RPMI8226 (cell line): ENCODE measurements at places on chromosomes 7 and 10.

GRCh38 chr10:76202777-76203176, 771.4 kb downstream of the LRMDA start:
- no peak for DNase-seq

- DNase-seq, result no peak
Measured at GRCh38 chr10:104630731-104631130, 10.4 kb upstream of the SORCS3 start.

DNA sequence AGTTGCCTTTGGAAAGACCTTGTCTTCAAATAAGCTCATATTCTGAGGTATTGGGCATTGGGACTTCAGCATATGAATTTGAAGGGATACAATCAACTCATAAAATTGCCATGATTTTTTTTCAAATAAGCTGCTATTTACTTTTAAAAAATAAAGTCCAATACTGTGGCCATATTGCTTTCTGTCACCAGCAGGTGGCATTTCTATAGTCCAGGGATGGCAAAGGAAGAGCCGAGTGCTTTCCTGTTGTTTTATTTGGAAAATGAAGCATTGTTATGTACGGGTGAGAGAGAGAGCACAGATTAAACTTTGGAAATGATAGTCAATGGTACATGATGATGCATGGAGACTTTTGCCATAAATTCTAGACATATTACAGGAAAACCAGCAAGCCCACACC, 104.1 kb upstream of the DPP6 start:
- no peak for DNase-seq

GRCh38 chr7:132805766-132806165, 229.5 kb upstream of the PLXNA4 start:
- DNase-seq, result no peak

- no peak for DNase-seq
Measured at GRCh38 chr7:94446308-94446707, 51.6 kb downstream of the COL1A2 start.

GRCh38 chr10:69445041-69445440, 6.2 kb upstream of the TSPAN15 start:
- no peak for DNase-seq
